Stimulated activated CD8-positive, alpha-beta memory T cell treated with anti-CD3 and anti-CD28 coated beads, Interleukin-15, amount 100 ng/mL, for 4 hours (primary cell): ENCODE measurements at places on chromosomes 2 and 18.

- no peak for DNase-seq
Measured at GRCh38 chr2:58032016-58032763, 14.4 kb upstream of the VRK2 start.

DNA sequence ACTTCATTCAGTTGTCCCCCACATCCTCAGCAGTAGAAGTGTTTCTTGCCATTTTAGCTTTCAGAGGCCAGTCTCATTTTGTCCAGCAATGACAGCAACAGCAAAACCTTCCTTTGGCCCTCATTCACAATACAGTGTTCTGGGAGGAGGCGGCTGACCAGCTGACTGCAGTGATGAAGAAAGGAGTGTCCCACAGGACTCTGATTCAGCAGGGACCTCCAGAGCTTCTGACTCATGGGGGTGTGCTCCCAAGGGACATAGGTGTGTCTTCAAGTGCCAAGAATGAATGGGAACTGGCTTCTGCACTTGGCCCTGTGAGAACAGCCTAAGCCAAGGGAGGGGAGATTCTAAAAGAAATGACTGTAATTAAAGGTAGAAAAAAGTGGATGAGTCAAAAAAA, 147.0 kb upstream of the PELI1 start:
- DNase-seq: no peak

DNA sequence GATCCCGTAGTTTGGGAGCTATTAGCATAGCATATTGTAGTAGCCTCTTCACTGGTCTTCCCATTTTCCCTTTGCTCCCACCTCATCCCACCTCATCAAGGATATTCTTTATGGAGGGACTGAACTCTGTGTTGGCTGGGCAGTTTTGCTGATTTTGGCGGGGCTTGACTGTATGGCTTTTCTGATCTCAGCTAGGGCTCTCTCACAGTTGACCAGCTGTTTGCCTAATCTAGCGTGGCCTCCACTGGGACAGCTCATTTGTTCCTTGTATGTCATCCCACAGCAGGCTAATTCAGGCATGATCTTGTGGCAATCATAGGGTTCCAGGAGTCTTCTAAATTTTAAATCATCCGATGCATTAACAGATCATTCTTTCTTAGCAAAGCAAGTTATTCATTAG, 30.2 kb upstream of the MTX2 start:
- DNase-seq: no peak

DNA sequence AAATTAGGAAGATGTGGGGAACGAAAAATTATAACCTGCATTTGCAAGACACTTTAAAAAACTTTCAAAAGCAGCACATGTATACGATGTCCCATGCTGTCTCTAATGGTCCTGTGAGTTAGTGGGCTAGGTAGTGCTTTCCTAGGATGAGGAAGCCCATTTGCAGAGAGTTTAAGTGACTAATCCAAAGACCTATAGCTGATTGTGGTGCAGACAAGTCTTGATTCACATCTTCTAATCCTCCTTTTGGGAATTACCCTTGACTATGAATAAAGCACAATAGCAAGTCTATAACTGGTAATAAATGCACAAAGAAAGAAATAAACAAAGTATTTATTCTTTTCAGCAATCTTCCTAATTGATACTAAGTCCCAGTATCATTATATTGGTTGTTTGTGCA, 234.6 kb upstream of the FANCL start:
- DNase-seq: no peak

- DNase-seq: no peak
Measured at GRCh38 chr2:207594264-207594663, 30.9 kb downstream of the METTL21A start.

- DNase-seq: no peak
Measured at GRCh38 chr2:208657468-208657867, 250.9 kb downstream of the PTH2R start.

GRCh38 chr2:241958818-241959545, 89.5 kb downstream of the RTP5 start:
- DNase-seq: no peak

GRCh38 chr18:27595113-27595838, 410.2 kb upstream of the CHST9 start:
- no peak for DNase-seq

DNA sequence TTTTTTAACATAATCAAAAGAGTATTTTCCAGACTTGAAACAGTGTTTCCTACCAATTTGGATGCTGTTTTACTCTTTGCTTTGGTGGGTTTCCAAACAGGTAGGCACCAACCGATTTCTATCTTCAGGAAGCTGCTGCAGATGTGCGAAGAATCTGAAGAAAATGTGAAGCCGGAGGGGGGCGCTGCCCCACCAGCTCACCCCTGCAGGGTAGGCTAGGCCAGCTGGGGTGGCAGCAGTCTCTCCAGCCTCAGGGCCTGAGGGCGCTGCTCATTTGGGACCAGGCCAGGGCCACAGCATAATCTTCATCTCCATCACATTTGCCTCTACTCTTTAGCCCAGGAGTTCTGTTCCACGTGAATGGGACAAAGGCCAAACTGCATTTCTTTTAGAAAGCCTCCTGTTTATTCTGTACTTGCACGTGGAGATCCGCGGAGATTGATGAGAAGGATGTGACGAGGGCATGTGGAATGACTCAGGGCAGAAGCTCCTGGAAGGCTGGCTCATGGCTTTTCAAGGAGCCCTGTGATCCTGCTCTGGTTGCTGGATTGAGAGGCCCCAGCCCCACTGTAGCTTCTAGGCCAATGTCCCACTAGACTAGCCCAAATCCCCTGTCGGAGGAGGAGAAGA, 84.2 kb upstream of the FAM136A start:
- DNase-seq: no peak

GRCh38 chr2:106843001-106843909, 42.7 kb downstream of the ST6GAL2 start:
- no peak for DNase-seq

- no peak for DNase-seq
Measured at GRCh38 chr2:36618381-36618780, 20.4 kb upstream of the FEZ2 start.

DNA sequence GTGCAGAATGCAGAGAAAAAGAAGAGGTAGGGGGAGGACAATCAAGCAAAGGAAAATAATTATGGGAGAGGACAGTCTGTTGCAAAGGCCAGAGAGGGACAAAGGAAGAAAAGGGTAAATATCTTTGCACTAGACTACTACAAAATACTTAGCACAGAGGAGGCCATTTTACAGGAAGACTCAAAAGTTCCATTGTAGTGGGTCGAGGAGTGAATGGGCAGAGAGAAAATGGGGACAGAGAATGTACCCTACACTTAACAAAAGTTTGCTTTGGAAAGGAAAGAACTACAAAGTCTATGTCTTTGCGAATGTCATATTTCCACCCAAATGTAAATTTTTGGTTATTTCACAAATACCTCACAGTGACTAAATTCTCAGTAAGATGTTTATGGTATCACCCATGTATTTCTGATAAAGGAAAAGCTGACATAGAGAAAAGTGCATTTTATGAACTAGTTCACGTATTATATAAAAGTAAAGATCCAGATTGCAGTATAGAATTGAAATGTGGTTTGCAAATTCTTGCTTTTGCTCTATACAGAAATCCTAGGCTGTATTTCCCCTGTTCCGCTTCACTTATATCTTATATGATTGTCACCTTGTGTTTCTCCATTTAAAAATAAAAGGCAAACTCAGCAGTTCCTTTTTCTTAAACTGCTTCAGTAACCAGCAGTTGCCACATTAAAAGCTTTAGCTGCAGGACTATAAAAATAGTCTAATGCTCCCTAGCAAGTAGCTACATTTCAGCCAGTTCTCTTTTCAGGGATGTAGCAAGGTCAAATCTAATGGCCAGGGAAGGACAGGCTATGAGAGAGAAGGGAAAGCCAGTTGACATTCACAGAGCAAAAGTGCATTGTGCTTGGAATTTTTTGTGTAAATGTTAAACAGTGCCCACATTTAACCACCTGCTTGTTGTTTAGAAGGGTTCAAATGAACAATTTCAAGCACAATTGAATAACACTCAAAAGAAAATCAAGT, 79.7 kb upstream of the CYTIP start:
- no peak for DNase-seq

DNA sequence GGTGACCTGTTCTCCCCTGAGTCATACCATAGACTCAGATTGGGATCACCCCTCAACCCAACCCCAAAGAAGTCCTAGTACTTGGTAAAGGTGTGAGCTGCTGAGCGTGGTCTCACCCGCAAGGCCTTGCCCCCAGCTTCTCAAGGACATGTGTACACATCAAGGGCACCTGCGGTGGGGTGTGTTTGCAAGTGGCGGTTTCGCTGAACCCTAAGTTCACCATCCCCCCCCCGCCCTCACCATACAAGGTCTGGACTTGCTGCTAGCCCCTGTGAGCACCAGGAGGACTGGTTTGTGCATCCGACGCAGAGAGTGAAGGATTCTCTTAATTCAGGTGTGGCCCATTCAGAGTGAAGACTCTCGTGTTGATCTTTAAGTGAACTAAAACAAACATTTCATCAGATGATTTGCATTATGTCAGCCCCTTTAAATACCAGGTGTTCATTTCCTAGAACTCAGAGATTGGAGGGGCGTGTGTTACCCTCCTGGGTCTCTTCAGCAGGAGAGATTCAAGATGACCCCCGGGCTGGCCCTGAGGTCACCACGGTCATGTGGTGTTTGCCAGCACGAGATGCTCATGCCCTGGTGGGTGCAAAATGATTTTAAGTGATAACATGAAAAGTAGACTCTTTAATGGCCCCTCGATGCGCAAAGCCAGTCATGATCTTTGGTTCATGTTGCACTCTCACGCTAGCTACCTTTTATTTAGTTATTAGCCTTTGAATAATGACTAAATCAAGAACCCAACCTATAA, 27.8 kb downstream of the MTERF4 start:
- DNase-seq: no peak

DNA sequence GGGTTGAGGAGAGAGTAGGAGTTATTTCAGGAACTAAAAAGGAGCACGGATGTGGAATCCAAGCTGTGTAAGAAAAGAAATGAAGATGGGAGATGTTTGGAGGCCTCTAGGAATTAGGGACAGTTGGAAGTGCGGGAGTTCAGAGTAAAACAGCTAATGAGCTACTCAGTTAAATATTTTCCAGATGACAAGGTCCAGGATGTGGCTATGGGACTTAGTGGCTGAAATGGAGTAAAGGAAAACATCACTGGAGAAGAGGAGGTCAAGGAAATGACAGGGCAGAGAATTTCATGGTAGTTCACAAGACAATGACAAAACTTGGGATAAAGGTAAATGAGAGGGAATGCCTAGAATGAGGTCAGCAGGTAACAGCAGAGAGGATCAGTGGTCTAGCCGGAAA, 13.0 kb downstream of the GPR155 start:
- no peak for DNase-seq

DNA sequence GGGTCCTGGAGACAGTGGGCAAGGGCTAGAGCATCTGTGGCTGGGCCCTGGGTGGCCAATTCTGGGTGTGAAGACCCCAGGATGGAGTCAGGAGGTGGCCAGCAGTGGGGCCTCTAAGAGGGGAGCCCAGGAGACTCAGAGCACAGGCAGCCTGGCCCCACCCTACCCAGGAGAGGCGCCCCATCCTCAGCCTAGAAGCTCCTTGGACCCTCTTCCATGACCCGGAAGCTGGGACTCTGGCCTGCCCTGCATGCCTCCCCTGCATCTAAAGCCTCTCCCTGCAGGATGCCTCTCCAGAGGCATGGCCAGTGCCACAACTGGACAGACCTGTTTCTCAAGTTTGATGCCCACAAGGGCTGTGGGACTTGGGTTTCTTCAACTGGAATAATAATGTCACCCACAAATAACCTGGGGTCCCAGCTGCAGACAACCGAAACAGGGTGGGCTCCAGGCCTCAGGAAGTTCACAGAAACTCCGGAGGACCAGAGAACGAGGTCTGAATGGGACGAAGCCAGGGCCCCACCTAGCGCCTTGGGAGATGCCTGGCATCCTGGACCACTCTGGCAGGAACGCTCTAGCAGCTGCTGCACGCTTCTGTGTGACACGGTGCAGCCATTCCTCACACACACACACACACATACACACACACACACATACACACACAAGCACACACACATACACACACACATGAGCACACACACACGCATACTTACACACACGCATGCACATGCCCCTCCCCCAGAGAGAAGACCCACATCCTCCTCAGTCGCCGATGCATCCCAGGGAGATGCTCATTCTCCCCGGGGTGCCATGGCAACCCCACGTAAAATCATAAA, 16.4 kb downstream of the KCNIP3 start:
- DNase-seq: no peak

DNA sequence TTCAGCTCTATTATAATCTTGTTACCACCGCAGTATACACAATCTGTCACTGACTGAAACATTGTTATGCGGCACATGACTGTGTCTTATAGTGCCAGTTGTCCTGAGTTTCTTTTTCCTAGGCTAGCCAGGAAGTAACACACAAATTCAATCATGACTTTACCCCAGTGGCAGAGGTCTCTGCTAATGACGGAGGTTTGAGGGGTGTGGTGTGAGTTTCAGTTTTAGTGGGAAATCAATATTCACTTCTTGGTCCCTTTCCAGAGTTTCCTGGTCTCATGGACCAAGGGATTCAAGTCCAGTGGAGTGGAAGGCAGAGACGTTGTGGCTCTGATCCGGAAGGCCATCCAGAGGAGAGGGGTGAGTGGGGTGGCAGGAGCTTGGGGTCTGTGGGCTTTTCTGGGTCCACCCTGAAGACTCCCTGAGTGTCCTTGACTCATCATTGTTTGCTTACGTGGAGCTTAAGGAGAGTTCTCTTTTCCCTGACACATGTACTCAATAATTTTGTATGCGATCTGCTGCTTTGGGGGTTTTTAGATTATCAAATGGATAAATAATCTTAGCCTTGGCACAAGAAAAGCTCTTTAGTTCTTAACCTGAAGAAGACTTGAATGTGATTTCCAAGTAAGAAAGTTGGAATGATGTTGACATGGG, 39.2 kb downstream of the HK2 start:
- no peak for DNase-seq

DNA sequence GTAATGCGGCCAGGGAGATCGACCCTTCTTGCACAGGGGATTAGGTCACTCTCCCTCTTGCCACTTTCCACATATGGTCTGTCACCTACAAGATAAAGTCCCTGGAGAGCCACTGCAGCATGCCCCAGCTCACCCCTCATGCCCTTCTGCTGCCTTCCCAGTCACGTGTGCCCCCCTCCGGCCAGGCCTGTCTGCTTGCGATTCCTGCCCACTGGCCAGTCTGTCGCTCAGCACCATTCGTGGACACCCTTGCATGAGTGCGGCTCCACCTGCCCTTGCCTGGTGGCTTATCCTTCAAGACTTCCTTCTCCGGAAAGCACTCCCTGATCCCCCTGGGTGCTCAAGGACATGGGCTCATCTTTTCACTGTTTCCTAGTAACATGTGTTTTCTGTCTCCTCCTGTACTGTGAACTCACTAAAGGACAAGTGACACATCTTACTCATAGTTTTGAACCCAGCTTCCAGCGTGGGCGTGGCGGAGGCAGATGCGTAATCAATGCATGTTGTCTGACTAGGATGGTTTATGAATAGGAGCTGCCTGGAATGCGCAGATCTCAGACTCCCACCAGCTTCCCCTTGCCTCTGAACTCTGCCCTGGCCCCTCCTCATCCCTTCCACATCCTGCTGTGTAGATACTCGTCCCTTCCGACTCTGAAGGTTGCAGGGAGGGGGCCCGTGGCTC, 7.8 kb upstream of the NT5DC4 start:
- DNase-seq: no peak

- no peak for DNase-seq
Measured at GRCh38 chr2:216498070-216498378, 620 bp upstream of the RPL37A start.

- DNase-seq: no peak
Measured at GRCh38 chr2:38095079-38095995, 19.4 kb upstream of the CYP1B1 start.

- no peak for DNase-seq
Measured at GRCh38 chr2:205657579-205657978, 24.7 kb upstream of the NRP2 start.

- DNase-seq: no peak
Measured at GRCh38 chr2:239278941-239279365, 121.9 kb downstream of the HDAC4 start.

GRCh38 chr18:66582211-66582610, 21.7 kb downstream of the CDH19 start:
- DNase-seq: no peak
